ENCODE measurements at places on chromosomes 1 and 21.

DNA sequence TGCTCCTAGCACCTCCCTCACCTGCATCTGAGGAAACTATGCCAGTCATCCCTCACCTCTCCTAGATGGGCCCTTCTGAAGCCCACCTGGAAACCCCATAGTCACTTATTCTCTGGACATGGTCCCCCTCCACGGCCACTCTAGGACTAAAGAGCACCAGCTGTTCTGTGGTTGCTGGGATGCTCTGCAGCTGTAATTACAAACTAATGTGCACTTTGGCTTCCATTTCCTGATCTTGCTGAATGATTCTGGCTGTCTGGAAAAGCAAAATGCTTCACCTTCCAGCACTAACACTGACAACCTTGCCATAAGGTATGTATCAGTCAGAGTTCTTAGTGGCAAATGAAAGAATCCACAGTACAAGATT, 48.7 kb upstream of the PSEN2 start:
- DNase-seq, result no peak

- no peak for DNase-seq
Observed at GRCh38 chr1:226863446-226863845, 7.0 kb upstream of the PSEN2 start.

DNA sequence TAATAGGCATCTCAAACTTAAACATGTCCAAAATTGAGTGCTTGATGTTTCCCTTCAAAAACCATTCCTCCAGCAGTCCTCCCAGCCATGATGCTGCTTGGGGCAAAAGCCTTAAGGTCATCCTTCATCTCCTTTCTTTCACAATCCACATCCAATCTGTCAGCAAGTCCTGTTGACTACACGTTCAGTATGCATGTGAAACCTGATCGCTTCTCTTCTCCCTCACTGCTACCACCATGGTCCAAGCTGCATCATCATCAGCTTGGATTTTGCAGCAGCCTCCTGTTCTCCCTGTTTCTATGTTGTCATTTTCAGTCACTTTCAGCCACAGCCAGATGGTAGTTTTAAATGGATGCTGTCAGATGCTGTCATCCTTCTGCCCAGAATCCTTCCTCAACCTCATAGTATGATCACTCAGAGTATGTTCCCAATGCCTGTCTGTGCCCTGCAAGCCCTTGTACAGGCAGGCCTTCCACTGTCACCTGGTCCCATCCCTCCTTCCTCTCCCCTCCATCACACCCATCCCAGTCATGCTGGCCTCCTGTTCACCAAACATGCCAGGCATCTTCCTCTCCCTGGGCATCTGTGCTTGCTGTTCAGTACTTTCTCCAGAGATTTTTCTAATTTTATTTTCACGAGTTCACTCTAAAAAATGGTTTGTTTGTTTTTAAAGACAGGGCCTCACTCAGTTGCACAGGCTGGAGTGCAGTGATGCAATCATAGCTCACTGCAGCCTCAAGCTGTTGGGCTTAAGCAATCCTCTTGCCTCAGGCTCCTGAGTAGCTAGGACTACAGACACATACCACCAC, 66.0 kb downstream of the SYDE2 start:
- no peak for DNase-seq

DNA sequence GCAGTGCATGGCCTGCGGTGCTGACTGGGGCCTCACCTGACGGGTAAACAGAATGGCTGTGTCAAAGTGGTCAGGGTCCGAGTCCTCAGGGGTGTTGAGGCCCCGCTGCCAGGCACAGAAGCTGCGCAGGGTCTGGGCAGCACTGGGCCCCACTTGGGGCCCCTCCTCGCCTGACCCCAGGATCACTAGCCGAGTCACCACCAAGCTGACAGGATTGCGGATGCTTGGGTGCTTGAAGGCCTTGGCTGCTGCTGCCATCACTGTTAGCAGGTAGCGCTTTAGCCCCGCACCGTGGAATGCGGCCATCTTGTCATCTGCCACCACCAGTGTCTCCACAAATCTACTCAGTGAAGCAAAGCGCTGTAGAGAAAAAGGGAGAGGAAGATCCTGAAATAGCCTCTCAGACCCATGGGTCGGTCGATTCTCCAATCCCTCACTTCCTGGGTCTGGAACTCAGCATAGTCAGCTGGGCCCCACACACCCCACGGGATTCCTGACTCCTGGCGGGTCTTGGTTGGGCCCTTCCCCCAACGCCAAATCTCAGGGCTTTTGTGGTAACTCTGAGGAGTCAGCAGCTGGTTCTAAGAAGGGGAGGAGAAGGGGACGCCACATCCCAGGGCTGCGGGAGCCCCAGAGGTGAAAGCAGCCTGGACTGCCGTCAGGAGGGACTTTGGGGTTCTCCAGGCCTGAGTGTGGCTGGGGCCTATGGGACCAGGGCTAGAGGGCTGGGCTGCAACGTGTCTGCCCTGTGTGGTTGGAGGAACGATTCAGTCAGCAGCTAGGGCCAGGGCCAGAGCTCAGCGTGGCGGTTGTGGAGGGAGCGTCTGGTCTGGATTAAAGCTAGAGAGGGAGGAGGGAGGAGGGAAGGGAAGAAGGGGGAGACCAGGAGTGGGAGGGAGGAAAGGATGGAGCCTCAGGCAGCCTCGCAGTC, 2.1 kb downstream of the ADAMTS4 start:
- no peak for DNase-seq

DNA sequence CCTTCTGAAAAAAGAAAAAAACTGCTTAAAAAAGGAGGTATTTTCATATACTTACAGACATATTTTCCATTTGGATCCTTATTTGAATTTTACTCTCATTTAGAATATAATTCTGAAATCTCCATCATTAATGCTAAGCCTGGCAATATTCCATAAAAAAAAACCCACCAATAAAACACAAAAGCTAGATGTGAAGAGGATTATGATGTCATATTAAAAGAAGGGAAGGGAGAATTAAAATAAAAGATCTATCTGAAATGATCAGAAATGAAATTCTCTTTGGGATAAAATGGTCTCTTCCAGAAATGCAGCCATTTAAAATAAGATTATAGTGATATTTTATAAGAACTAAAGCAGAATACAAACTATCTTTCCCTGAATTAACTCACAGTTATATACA, 206.7 kb upstream of the CAMK1G start:
- DNase-seq, result no peak

DNA sequence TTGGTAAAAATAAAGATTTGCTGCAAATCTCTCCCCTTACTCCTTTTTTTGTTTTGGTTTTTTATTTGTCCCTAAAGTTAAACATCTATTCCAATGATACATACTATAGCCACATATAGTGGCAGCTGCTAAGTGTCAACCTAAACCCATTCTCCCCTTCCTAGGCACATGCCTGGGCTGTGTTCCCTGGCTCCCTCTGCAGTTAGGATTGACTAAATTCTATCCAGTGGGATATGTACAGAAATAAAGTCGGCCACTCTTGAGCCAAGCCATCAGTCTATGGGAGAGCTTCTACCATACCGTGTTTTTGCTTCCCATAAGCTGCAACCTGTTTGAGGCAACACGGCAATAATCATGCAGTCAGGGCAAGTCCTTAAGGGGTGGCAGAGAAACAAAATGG, 23.6 kb downstream of the MCOLN3 start:
- DNase-seq, result no peak

GRCh38 chr1:21935891-21936365, 1.2 kb downstream of the HSPG2 start:
- DNase-seq, result peak; percentile 75

GRCh38 chr1:247118946-247119446, 14.8 kb upstream of the ZNF669 start:
- no peak for DNase-seq

GRCh38 chr1:153685544-153686340, 7.3 kb downstream of the NPR1 start:
- no peak for DNase-seq

- no peak for DNase-seq
Observed at GRCh38 chr1:90862782-90863181, 145.7 kb upstream of the BARHL2 start.

- peak; percentile 81 for DNase-seq
Observed at GRCh38 chr1:91020967-91021685, 709 bp downstream of the ZNF644 start.

DNA sequence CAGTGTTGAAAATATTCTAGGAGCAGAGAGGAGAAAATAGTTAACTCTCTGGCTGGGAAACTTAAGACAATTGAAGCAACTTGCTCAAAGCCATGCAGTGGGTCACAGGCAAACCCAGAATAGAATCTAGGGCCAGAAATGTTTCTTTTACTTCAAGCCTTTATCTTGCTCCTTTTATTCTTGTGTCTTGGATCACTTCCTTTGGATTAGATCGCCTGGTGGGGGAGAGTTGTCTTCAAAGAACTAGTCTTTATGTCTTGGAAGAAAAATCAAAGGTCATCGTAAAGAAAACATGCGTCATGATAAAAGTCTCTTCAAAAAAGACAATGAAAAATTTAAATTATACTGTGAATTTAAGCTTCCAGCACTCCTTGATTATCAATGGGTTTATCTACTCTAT, 493.6 kb upstream of the USP24 start:
- DNase-seq, result no peak

DNA sequence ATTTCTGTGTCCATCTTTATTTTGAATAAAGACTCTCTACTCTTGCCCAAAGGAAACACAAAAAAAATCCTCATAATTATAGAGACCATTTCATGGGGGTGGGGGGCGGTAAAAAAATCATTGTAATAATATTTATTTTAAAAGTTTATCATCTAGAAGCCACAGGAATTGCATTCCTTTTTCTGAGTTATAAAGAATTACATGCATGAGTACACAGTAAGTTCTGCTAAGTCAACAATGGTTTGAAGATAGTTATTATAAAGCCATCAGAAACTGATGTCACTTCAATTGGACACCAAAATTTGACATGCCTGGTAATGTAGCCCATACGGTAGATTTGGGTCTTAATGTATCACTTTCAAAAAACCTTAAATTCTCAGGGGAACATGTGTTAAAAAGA, 478.1 kb upstream of the NR5A2 start:
- no peak for DNase-seq

DNA sequence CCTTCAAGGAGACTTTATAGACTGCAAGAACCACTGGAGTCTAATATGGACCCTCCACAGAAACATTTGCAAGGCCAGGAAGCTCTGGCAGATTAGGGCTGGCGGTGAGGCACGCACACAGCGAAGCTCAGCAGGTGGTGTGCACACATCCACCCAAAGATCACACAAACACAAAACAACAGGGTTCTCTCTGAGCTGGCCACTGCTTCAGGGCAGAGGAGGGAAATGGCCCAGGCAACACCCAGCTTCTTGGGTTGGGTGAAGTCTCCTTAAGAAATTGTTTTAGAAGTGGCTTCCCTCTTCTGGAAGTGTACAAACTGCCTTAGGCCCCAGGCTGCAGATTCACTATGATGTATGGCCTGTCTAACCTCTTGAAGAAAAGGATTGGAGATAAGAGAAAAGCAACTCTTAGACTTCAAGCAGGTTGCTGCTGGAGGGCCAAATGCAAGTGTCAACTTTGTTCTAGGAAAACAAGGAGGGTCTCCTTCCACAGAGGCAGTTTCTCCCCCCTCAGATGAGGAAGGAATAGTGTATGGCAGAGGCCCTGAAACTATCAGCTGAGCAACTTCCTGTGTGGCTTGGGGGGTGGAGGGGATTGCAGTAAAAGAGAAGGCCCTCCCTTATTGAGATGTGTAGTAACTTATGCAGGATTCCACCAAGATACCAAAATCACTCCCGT, 2.0 kb downstream of the RCSD1 start:
- no peak for DNase-seq

DNA sequence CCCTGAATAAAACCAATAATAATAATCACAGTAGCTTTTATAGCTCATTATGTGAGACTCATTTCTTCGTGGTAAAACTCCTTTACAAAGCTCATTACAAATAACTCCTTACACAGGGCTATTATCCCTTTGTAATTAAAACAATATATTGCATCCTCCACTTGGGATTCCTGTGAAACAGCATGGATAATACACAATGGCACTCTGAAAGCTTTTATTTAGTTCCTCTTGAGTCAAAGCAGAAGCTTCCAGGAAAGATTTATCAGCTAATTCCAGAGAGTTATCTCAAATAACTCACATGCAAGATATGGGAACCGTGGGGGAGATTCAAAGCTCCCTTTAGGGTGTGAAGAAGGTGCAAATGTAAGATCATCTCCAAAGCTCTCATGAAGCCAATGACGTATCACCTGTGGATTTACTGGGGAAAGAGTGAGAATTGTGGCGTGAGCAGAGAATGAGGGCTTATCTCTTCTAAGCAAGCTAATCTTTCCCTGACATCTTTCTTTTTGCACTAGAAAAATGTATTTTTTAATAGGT, 60.4 kb upstream of the GJA5 start:
- DNase-seq, result no peak

DNA sequence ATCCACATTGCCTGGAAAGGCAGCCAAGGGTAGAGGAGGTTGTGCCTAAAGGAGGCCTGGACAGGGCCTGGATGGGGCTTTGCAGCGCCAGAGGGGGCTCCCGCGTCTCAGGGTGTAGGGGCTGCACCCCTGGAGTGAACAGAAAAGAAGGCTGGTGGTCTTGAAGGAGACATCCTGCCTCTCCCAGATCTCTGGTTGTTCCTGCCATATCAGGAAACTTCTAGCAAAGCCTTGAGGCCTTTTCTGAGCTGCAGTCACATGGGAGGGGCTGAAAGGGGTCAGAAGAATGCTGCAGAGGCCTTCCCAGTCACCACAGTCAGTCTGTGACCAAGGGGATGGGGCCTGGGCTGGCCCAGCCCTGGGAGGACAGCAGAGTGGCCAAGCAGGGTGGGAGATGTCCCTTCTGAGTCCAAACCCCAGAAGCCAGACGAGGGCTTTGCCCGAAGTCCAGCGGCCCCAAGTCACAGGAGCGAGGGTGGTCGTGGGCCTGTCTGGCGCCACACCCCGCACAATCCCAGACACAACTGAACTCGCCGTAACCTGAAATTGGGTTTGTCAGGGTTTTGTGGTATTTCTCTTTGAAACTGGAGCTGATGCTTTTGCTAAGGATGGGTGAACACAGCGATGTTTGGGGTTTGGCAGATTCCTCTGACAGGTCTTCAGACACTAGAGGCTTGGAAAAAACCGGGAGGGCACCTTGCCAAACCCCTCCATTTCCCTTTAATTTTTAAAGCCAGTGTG, 29.6 kb downstream of the SIM2 start:
- no peak for DNase-seq

GRCh38 chr1:109657970-109658369, 2.1 kb downstream of the GSTM4 start:
- DNase-seq, result no peak

- DNase-seq, result no peak
Observed at GRCh38 chr1:197469620-197470210, 201.7 kb downstream of the CRB1 start.

Data from mucosa of descending colon (tissue), 3 donors.